Nephron progenitor cell (in vitro differentiated cells): ENCODE measurements at places on chromosomes 2 and 18.

DNA sequence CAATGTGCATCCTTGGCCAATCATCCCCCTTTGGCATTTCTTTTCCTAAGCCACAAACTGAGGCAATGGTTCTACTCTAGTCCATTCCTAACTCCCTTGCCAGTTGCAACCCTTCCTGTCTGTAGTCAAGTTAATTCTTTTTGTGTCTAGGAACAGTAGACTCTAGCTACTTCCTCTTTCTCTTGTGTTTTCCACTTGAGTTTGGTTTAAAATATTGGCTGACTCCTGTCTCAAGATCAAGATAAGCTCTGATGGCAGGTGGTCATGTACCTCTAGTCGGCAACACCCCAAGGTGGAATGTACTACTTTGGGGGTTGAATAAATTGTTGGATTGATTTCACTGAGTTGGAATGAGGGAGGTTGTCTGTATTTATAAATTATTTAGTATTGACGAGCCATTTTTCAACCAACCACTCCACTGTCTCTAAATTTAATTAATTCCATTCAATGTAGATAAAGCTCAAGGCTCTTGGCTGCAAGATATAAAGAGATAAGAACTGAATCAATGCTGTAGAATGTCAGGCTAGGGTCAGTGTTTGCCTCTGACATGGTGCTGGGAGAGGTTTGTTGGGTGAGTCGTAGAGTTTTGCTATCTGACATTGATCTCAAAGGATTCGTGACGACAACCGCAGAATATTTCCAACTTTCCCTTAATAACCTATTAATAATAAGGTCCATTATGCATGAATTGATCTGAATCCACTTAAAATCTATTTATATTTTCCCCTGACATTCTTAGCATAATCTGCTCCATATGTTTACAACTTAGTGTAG, 188.7 kb upstream of the APCDD1 start:
- no peak for DNase-seq

DNA sequence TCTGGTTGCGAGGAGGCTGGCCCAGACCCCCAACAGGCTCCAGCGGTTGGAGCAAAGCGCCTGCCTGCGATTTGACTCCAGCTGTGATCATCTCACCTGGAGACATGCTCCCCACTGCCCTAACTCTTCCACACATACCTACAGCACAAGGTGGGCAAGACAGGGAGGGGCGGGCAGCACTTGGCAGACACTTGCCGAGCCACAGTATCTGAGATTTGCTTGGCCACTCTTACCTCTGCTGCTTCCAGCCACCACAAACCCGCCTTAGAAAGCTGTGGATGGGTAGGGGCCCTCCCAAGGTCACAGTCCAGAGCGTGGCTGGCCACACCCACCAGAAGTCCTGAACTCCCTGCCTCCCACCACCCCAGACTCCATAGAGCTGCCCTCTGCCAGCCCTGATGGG, 8.2 kb downstream of the CYP26B1 start:
- no peak for DNase-seq

DNA sequence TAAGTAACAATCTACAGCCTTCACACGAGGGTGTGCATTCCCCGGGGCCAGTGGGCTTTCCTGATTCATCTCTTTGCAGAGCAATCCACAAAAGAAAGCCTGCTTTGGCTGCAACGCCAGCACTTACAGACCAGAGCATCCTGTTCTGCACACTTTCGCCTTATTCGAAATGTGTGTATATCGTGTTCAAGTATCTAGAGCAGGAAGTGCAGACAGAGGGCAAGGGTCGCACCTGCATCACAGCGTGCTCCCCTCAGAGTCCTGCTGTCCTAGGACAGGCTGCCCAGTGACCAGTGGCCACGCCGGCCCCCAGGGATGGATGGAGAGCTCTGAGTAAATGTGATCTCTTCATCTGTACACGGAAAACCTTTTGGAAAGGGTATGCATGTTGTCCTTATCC, 264.3 kb downstream of the ZNF516 start:
- no peak for DNase-seq

GRCh38 chr2:119267604-119268003, 44.0 kb downstream of the STEAP3 start:
- no peak for DNase-seq

DNA sequence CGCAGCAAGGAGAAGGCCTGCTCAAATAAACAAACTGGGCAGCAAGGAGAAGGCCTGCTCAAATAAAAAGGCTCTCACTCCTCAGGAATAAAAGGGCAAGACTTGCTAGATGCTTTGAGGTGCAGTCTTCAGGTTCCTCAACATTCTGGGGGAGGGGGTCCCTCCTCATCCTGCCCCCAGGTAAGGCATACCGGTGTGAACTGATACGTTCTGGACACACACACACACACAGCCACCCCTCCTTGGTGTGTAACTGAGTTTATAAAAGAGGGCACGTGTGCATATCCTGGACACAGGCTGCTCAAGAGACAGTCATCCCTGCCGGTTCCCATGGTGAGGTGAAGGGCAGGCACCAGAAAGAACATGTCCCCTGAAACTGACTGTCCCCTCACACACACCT, 4.5 kb downstream of the TEX261 start:
- DNase-seq = no peak

- peak; percentile 74 for DNase-seq
Measured at GRCh38 chr2:95231723-95232122, 24.4 kb downstream of the ZNF892 start.

GRCh38 chr2:119293254-119293653, 69.6 kb downstream of the STEAP3 start:
- DNase-seq = no peak

DNA sequence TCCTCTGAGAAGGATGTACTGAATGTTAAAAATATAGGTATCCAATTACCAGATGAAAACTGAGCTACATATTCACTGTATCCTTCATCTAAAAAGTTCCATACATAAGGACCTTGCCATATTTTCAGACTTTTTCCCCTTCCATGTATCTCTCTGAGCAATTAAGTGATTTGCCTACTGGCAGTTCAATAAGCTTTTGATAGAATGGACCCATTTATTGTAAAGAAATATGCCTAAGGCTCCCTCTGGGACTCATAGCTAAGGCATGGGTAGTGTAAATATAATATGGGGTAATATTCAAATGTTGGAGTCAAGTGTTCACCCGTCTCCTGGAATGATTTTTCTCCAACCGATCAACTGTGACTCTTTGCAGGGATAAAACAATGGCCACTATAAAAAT, 135.4 kb upstream of the FSHR start:
- no peak for DNase-seq

DNA sequence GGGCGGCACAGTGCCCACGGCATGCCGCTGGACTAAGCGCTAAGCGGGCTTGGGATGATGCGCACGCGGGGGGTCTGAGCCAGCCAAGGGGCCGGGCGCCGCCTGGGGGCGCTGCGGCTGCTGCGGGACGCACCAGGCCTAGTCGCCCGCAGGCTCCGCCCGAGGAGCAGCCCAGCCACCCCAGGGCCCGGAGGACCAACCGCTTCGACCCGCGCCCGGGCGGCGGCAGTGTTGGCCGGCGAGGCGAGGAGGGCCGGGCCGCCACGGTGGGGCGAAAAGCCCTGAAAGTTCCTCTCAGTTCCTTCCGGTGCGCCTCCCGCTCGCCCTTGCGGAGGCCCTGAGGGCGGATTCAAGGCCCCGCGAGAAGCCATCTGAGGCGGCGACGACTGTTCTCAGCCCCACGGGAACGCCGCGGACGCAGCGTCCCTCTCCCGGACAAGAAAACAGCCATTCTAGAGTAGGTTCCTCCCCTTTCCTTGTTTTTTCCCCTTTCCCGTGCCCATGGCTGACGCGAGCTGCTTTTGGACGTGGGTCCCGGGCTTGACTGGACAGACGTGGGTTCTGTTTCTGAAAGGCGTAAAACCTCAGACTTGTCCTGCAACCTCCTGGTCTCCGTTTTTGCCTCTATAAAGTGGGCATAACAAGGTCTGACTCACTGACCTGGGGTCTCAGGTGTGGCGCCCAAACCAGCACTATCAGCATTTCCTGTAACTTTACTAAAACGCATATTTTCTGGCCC, at the start of gene ANKAR:
Gene ANKAR, plus strand, starts transcription at position 297 of the 739 bp plus-strand sequence. CDS start 1,821 bp downstream, outside the sequence.
- DNase-seq = peak; percentile 89

GRCh38 chr2:143629340-143629739, 500.1 kb downstream of the ARHGAP15 start:
- no peak for DNase-seq

- no peak for DNase-seq
Measured at GRCh38 chr2:237042101-237042500, 43.6 kb upstream of the COPS8 start.

DNA sequence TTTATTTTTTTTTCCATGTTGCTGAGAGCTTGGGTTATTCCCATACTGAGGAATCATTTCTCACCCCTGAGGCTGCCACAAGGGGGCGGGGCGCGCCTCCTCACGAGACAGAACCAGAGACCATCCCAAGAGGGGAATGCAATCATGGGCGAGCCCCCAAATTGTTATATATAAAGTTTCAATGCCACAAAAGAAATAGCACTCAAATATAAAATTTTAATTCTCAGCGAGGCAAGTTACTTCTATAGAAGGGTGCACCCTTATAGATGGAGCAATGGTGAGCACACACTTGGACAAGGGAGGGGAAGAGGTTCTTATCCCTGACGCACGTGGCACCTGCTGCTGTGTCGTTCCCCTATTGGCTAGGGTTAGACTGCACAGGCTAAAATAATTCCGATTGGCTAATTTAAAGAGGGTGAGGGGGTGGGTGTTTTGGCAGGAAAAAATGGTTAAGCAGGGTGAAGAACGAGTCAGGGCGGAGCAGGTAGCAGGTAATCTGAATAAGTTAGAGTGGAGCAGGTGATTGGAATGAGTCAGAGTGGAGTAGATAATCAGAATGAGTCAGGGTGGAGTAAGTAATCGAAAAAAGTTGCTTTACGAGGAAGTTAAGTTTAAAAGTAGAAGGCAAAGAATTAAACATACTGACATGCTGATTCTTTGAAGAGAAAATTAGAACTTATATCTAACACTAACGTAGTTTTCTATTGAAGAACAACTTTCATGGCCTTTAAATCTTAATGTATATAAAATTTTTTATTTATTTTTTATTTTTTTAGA, 177.5 kb downstream of the MTCL1 start:
- peak; percentile 22 for DNase-seq

DNA sequence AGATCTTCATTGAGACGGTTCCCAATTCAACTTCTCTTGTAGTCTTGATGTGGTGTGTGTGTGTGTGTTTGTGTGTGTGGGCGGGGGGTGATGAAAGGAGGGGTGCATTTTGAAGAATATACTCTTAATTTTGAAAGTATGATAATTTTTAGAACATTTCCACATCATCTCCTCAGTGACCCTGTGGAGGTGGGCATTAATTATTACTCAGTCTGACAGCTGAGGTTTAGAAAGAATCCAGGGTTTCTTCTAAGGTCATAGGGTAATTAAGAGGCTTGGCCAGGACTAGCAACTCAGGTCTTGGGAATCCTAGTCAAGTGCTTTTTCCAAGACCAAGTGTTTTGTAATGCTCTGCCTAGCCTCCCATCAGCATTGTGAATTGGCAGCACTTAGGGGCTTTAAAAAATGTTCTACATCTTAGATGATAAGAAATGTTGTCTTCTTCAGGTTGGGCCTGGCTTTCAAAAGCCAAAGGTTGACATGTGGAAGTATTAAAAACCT, 100.5 kb downstream of the SPTBN1 start:
- no peak for DNase-seq

- no peak for DNase-seq
Measured at GRCh38 chr2:134233728-134234136, 20.1 kb upstream of the MGAT5 start.

DNA sequence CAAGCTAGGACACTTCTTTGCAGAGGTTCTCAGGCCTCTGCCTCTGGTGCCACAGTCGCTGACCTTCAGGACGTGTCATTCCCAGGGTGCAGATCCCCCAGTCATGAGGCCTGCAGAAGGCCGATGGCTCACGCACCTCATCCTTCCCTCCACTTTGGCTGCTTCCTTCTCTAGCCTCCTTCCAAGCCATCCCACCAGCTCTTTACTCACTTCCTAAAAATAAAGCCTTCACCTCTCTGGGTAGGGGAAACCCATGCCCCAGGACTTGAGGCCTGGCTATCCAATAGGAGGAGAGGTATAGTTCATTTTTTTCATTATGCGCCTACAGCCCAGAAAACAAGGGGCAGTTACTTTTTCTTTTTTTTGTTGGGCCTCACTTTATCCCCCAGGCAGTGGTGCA, 91.4 kb downstream of the B3GNT2 start:
- no peak for DNase-seq

DNA sequence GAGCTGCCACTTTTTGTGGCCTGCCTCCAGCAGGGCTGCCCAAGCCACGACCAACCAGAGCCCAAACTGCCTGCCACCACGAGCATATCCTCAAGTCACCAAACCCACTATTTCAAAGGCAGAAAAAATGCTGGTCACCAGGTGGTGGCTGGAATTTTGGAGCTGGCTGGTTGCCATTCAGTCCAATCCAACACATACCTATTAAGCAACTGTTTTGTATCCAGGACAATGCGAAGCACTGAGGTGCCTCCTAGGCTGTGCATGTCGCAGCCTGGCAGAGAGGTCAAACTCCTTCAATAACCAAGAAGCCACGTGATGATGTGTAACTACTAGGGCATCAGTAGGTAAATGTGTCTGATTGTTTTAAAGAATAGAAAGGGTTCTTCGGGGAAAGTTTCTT, 108.3 kb upstream of the PPP1CB start:
- no peak for DNase-seq

DNA sequence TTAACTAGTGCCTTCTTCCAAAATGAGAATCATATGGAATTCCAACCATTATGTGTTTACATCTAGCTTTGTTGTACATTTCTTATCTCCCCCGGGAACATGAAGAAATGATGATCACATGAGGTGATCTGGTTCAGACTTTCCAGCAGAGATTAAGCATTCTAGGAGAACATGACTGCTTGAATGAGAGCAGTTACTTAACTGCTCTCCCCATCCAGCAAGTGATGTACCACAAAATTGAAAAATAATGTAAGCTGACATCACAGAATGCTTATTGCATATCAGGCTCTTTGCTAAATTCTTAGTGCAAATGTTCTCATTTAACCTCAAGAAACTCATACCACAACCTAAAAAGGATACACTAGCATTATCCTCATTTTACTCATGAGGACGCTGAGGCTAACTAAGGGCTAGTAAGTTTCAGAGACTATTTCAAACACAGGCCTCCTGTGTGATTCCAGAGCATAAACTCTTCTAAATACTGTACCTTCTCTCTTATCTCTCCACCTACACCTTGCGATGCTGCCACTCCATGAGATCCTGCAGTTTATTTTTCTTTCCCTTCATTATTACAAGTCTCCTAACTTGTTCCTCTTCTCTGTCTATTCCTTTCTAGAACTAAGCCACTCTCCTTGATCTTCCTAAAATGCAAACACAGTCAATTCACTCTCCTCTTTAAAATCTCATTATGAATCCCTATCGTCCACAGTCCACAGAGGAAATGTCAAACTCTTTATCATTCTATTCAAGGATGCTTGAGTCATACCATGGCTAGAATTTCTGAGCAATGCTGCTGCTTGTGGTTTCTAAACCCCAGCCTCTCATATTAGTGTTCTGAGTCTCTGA, 1224.8 kb upstream of the ZEB2 start:
- DNase-seq = no peak

GRCh38 chr2:237585590-237586221, 4.8 kb downstream of the RAB17 start:
- no peak for DNase-seq
